ENCODE measurements at places on chromosomes 5 and 9.

DNA sequence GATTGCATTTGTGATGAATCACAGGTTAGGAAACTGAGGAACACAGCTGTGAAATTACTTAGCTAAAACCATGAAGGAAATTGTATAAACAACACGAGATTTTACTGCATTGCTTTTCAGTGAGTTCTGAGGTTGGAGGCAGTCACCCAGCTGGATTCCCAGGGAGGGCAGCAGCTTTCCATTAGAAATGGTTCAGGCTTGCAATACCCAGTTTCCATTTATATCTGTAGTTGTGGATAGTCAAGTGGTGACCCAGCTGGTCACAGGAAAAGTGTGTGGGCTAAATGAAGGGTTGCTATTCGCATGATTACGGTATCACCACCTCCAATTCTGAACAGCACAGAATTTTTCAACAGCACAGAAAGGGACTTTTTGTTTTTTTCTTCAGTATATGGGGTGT is 34.3 kb upstream of the SPATA31D4 start:
- DNase-seq = no peak

DNA sequence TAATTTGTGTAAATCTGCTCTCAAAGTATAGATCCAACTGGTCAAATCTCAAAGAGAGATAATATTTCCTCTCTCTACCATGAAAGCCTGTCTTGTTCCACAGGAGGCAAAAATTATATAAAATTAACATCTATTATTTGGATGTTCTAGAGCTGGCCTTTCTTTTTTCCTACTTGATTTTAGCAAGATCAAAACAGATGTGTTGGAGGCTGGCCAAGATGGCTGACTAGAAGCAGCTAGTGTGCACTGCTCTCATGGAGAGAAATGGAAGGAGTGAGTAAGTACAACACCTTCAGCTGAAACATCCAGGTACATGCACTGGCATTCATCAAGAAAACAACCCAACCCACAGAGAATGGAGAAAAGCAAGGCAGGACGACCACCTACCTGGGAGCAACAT is 298.6 kb upstream of the SLC24A2 start:
- DNase-seq = no peak

DNA sequence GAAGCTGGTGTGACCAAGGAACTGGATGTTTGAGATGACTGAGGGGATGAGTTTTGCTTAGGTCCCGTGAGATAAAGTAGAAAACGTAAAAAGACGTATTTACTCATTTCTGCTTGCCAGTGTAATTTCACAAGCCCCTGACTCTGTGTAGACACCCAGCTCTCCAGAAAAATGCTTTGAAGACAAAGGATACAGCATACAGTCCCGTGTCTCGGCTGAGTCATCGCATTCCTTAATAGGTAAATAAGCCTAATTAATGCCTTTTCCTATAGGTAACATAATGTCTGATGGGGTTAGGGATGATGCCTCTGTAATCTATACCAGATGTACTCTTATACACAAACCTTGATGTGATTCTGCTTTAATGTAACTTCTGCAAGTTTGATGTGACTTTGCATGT is 20.2 kb downstream of the S100Z start:
- DNase-seq = no peak

- no peak for DNase-seq
Measured at GRCh38 chr5:315488-316209, 5.9 kb upstream of the AHRR start.

- DNase-seq = no peak
Measured at GRCh38 chr9:124721109-124721906, 49.8 kb downstream of the NR6A1 start.

- no peak for DNase-seq
Measured at GRCh38 chr9:136582977-136583735, 37.3 kb upstream of the NOTCH1 start.

DNA sequence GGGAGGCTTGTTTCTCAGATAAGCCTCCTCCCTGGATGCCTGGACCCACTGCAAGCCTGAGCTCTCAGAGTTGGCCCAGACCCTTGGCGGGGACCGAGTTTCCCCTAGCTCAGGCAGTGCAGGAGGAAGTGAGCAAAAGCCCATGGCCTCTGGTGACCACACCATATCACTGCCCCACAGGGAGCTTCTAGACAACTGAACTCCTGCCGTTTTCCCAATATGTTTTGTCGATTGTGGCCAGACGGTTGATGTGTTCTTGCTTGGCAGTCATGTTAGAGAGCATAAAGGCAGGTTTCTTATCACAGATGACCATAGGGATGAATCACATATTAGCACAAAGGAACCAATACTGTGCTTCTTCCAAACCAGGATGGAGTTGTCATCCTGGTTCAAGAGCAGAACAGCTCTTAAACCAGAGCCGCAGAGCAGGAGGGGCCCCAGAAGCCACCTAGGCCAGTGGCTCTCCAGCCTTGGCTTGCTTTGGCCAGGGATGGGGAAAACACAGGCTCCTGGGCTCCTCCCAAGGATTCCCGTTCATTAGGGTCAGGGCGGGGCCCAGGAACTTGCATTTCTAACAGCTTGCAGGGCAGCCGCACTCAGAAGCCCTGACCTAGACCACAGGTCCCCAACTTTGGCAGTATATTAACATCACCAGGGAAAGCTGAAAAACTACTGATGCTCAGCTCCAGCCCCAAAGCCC is 113.1 kb upstream of the TBC1D2 start:
- DNase-seq = peak; percentile 28

GRCh38 chr9:72349240-72349639 is 15.8 kb downstream of the ZFAND5 start:
- no peak for DNase-seq

Measured in natural killer cell treated with Interleukin-12 subunit alpha and Interleukin-12 subunit beta and Interleukin-15 and Interleukin-18, amount 100 ng/mL, for 72 hours (primary cell).